Hindlimb muscle (tissue), 1 donor: ENCODE measurements at places on chromosomes 6 and 20. TPM values are rescaled to one million over a fixed set of nuclear protein-coding genes. Genes with fewer than 3 reads are reported as not detected.

DNA sequence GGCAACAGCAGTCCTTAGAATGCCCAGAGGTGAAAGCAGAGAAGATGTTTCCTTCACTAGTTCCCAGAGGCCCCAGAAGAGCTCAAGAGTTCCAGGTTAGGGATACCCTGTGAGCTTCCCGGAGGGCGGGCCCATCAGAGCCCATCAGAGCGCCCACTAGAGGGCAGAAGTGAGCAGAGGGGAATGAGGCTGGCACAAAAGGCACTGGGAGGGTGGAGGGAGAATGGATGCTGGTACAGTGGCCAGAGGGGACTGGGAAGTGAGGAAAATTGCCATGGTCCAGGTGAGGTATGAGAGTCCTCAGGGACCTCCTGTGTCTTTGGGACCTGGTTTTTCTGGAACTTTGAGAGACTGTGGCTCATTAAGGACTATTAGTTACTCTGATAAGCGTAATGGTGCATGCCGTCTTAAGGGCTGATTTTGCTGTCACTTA, 57.3 kb downstream of the LINC00237 start:
- DNase-seq, result no peak

GRCh38 chr20:59030911-59031563, 1.1 kb downstream of the ATP5F1E start:
- no peak for DNase-seq

DNA sequence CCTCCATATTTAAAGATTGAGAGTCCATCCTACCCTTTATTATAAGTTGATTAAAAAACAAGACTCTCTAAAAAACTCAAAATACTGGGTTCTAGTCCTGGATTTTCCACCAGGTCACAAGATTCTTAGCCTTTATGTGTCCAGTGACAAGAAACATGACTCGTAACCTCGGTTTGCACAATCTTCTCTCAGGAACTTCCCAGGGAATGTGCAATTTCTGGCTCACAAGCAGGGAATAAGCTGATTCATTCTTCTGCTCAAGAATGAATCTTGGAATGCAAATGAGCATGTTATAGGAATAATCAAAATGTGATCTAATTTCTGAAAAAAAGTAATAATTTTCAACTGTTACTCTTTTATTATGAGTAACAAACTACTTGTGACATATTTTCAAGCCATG, 45.1 kb downstream of the OGFRL1 start:
- no peak for DNase-seq

DNA sequence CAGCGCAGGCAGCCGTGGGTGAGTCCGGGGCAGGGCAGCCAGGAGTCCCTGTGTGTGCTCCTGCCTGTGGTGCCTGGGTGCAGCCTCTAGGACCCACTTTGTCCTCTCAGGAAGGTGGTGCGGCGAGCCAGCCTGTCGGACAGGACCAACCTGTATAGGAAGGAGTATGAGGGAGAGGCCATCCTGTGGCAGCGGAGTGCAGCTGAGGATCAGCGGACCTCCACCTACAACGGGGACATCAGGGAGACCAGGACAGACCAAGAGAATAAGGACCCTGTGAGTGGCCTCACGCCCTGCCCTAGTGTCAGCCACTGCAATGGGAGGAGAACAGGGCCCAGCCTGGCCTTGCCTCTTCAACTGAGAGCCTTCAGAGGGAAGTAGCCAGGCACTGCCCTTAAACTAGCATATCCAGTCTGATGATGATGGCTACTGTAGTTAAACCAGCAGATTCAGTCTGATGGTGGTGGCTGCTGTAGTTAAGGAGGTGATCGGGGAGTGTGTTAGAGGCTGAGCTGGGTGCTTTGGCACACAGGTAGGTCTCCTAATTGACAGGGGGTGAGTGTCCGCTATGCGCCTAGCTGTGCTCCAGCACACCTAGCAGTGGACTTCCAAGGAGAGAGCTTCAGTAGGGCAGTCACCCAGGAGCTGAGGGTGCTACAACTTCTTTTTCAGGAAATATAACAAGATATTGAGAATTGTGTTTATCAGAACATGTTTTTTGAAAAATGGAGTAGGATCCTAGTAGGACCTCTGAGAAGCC, 18.1 kb upstream of the FAM83D start:
- DNase-seq, result no peak

- DNase-seq, result peak; percentile 51
Measured at GRCh38 chr6:169961772-169962561, 210.5 kb downstream of the ERMARD start.

DNA sequence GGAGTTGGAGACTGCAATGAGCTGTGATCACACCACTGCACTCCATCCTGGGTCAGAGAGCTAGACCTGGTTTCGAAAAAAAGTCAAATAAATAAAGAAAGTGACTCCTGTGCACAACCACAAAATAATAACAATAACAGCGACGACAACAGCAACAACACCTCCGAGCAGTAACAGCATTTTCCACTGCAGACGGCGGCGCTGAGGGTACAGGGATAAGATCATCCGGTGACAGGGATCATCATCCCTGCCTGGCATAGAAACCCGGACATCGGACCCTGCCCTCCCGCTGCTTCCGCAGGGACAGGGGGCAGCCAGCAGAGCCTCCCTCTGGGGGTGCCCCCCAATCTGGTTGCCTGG, 11.5 kb downstream of the SRXN1 start:
- no peak for DNase-seq

GRCh38 chr20:57229490-57229889, 37.0 kb downstream of the BMP7 start:
- DNase-seq, result no peak

GRCh38 chr20:564192-564591, 20.6 kb upstream of the CSNK2A1 start:
- DNase-seq, result no peak

DNA sequence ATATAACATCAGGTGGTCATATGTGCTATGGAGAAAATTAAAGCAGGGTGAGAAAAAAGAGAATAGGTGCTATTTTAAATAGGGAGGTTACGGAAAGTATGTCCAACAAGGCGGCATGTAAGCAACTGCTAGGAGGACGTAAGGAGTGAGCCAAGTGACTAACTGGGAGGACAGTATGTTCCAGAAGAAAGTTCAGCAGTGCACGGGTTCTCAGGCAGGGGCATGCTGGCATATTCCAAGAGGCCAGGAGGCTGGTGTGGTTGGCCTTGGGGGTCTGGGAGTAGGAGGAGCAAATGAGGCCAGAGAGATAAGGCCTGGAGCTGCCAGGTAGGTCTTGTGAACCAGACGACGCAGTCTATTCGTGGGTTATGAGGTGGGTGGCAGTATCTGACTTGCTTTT, 112.4 kb downstream of the ARMC2 start:
- no peak for DNase-seq

DNA sequence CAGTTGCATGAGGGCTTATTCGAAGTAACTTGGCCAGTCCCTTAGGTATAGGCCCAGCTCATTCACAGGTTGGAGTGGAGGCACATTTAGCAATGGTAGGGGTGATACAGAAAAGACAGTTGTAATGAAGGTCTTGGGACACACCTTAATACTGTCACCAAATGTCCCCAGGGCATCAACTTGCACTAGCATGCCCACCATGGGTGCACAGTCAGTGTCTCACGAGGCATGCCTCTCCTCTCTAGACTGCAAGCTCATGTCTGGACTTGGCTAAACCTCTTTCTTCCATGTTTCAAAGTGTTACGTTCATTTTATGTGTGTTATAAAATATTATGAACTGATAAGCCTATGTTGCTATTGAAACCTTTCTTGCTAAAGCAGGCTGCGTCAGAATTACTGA, 124.0 kb upstream of the ECI2 start:
- no peak for DNase-seq

DNA sequence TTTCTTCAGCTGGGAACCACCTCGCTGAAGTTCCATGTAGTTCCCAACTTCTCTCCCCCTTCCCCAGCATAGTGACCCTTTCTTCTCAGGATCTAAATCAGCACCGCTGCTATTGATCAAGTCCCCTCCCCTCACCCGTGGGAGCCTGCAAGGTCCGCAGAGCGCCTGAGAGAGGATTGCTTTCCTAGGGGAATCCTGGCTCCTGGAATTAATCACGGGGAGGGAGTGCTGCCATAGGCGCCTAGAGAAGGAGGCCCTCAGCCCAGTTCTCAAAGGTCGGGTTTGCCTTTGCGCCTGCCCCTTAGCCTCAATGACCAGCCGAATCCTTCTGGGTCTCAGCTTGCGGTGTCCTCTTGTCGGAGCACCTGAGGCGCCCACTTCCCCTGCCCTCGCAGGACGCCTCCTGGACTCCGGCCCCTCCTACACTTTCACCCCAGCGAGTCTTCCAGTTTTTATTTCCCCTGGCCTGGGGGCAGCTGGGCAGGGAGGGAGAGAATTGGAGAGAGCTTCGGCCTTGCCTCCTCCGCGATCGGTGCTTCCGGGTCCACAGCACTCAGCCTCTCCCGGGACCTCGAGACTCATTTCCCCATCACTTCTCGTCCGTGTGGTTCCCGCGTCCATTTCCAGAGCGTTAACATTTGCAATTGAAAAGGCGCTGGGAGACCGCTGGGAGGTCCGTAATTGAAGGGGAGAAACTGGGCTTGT, 3.1 kb upstream of the NKX2-2 start:
- no peak for DNase-seq

DNA sequence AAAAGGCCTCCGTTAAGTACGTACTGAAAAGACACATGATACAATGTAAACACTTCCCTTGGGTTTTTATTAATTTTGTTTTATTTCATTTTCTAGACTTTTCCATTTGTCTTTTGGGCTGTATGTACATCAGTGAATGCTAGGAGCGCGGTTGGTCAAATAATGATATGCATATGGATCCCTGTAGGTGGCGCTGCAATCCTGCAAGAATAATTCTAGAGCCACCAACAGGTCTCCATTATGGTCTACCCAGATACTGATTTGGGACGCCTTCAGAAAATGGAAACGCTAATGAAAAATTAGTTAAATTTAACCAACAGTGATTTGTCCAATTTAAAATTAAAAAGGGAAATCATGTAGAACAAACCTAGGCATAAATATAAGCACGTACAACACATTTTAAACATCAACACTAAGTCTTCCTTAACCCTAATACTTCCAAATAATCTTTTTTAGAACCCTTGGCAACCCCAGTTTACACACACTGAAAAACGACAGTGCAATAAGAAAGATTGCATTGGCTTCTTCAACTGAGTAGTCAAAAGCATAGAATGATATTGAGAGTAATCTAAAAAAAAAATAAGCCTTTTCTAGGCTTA, 433.5 kb downstream of the RFPL4B start:
- peak; percentile 63 for DNase-seq

GRCh38 chr6:129320892-129321291, 389.1 kb downstream of the ARHGAP18 start:
- DNase-seq, result no peak

The OPRL1 gene
- 1.1 TPM for polyA plus RNA-seq

The TMEM217 gene
- polyA plus RNA-seq, result 0.72 TPM

The EMILIN3 gene
- polyA plus RNA-seq, result 19.7 TPM

The ROS1 gene
- 0.05 TPM for polyA plus RNA-seq

The KPNA5 gene
- 12.2 TPM for polyA plus RNA-seq
